Activated T-helper 1 cell treated with anti-CD3 and anti-CD28 coated beads, Interleukin-2, amount 50 U/mL, for 16 hours (primary cell): ENCODE measurements at places on chromosomes 5 and 9.

GRCh38 chr9:133770076-133770777 is 32.1 kb upstream of the SARDH start:
- DNase-seq, result no peak

DNA sequence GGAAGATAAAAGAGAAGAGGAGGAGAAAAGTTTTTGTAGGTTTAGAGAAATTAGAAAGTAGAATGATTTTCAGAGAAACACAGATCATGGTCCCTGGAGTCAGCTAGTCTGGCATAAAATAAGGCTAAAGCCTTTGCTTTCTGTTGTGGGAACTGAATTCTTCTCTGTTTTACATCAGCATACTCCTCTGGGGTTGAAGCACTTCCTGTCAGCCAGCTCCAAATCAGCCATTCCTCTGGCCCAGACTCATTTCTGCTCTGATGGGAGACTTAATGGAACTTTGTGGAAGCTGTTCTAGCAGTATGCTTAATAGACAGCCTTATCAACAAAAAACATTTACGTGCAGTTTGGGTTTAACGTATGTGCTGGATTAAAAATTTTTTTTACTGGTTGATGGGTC is 143.2 kb downstream of the HMHB1 start:
- DNase-seq, result no peak

- no peak for DNase-seq
Observed at GRCh38 chr5:77867194-77867691, 91.1 kb upstream of the TBCA start.

GRCh38 chr5:9878206-9878605 is 248.1 kb upstream of the TAS2R1 start:
- no peak for DNase-seq

DNA sequence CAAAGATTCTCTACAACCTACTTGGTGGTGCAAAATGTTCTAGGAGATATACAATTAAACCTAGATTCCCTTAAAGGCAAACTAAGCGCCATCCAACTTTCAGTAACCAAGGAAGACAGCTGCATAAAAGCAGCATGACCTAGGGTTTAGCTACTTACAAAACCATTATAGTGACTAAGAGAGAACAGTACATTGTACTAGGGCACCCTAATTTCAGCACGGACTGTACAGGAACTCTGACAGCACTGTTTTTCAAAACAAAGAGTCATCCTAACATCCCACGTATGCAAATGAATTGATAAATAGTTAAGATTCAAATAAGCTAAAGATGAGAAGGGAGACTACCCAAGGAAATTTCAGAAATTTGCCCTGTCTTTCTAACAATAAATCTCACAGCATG is 30.0 kb downstream of the STRBP start:
- DNase-seq, result no peak

DNA sequence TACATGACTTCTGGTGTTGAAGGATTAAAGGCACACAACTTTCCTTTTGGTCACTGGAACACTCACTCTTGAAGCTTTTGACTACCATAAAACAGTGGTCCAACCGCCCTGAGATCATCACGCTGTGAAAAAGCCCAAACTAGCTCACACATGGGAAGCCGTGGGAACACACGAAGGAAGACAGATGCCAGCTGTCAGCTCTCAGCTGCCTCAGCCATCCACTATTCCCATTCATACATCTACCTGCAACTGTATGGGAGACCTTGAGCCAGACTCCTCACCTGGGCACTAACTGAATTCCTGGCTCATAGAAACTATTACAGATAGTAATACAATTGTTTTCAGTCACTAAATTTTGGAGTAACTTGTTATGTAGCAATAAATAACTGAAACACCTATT is 246.1 kb downstream of the MSX2 start:
- no peak for DNase-seq

DNA sequence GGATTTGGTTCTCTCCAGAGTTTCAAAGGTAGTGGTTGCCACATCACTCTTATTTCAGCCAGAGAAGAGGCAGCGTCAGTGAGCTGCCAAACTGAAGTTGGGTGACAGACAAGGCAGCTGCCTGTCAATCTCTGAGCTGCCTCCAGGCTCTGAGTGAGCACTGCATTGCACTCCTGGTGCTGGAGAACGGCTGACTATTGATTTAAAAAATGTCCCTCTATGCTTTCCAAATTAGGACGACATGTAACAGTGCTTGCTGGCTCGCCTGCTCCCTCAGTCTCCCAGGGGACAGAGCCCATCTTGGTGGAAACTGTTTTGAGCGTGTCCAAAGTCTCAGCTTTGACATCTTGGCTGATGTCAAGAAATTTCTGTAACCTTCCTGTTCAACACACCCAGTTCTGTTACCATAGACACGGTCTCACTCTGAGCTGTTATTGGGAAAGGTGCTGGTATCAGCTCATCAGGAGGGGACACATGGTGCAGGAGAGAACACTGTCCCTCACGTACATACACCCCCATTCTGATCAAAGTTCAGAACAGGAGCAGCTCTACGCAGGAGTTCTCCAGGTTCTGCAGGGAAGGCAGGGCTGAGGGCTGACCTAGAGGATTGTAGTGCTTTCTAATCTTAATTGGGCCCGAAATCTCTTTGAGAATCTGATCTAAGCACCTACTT is 15.7 kb downstream of the PCDH12 start:
- no peak for DNase-seq

DNA sequence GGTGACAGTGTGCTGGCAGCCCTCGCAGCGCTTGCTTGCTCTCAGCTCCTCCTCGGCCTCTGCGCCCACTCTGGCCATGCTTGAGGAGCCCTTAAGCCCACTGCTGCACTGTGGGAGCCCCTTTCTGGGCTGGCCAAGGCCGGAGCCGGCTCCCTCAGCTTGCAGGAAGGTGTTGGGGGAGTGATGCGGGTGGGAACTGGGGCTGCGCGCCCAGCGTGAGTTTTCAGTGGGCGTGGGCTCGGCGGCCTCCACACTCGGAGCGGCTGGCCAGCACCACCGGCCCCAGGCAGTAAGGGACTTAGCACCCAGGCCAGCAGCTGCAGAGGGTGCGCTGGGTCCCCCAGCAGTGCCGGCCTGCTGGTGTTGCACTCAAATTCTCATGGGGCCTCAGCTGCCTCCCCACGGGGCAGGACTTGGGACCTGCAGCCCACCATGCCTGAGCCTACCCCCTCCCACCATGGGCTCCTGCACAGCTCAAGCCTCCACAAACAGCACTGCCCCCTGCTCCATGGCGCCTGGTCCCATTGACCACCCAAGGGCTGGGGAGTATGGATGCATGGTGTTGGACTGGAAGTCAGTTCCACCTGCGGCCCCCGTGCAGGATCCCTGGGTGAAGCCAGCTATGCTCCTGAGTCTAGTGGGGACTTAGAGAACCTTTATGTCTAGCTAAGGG is 223.1 kb upstream of the PTPRD start:
- DNase-seq, result no peak

DNA sequence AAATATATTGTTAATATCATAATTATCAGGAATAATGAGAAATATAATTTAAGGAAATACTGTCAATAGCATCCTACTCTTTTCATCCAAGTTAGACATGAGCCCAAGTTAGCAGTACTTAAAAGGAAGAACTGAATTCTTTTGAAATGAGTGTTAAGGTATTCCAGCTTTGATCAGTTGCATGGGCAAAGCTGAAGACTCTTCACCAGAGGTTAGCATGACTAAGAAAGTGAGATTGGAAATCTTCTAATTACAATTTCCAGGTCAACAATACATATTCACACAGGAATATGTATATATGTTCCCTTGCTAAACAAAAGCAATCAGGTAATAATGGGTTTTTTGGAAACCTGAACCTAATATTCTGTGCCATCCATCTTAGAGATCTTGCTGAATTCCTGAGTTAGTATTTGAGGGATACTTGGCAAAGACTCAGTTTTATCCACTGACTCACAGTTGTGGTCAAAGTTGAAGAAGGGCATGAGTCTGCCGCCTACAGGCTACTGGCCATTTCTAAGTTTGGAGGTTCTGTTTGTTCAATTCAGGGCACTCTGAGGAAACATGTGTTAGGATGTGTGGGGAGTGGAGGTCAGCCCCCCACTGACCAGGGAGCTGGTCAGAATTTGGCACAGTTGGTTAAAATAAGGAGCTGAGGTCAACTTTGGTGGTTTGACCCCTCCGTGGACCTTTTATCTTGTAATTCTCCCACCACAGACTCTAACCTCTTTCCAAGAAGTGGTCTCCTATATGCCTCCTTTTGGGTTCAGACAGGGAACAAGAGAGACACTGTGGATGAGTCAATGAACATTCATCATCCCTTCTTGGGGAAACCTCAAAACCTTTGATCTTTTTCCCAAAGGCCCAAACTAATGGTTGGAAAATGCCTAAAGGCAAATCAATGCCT is 118.3 kb downstream of the PIK3R1 start:
- no peak for DNase-seq

DNA sequence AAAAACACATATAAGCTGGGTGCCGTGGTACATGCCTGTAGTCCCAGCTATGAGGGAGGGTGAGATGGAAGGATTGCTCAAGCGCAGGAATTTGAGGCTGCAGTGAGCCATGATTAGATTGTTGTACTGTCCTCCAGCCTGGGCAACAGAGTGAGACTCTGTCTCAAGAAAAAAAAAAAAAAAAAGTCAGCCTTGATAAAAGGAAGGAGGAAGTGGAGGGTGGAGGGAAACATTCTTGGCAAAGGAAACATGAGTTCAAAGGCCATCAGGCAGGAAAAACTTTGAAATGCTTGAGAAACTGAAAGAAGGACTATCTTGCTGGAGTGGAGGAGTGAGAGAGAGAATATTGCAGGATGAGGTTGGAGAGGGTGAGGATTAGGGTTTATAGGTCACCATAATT is 18.3 kb upstream of the ANKHD1 start:
- no peak for DNase-seq

DNA sequence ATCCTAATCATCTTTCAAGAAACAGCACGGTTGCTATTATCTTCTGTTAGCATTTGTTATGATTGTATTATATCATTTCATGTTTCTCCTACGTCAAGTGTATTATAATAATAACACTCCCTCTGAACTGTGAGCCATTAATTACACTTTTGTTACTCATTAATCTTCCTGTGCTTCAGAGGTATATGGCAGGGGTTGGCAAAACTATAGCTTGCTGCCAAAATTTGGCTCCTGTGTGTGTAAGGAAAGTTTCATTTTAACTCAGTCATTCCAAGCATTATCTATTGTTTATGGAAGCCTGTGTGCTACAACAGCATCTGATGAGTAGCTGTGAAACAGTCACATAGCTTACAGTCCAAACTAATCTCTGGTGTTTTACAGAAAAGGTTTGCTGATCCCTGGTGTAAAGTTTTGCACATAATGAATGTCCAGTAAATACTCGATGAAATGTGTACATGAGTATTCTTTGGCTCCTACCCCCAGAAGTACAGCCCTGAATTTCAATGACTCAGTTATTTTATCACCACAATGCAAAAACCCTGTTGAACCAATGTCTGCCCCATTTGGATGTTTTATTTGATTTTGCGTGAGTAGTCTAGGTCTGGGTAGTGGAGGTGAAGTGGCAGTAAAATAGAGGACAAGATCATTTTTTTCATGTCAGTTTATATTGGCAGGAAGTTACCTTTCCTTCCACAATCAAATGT is 648.2 kb downstream of the MAT2B start:
- DNase-seq, result no peak

DNA sequence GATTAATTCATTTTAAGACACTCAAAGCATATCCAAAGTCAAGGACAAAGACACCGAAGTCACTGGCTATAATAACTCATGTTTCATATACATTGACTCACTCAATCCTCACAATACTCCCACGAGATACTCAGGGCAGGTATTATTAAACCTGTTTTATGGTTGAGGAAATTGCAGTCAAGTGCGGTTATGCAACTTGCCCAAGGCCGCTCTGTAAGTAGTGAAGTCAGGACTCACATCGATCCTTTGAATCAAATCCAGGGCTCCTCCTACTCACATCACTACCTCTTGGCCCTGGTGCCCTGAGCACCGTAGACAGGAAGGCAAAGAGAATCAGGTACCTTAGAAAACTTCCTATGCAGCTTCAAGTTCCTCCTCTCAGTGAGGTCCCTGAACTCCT is 87.8 kb upstream of the APC start:
- DNase-seq, result no peak

DNA sequence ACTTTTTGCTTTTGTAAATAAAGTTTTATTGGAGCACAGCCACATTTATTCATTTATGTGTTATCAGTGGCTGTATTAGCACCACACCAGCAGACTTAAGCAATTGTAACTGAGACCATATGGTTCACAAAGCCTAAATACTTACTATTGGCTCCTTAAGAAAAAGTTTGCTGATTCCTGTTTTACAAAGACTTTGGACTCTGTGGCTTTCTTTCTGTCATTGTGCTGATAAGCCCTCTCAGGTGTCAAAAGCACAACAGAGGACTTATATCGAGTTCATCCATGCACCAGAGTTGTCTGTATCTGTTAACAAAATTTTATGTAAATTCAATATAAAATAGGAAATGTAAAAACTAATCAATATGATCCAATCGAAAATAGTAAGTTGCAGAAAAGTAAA is 55.6 kb upstream of the PCSK5 start:
- no peak for DNase-seq

GRCh38 chr9:137649553-137649952 is 30.7 kb downstream of the EHMT1 start:
- no peak for DNase-seq

DNA sequence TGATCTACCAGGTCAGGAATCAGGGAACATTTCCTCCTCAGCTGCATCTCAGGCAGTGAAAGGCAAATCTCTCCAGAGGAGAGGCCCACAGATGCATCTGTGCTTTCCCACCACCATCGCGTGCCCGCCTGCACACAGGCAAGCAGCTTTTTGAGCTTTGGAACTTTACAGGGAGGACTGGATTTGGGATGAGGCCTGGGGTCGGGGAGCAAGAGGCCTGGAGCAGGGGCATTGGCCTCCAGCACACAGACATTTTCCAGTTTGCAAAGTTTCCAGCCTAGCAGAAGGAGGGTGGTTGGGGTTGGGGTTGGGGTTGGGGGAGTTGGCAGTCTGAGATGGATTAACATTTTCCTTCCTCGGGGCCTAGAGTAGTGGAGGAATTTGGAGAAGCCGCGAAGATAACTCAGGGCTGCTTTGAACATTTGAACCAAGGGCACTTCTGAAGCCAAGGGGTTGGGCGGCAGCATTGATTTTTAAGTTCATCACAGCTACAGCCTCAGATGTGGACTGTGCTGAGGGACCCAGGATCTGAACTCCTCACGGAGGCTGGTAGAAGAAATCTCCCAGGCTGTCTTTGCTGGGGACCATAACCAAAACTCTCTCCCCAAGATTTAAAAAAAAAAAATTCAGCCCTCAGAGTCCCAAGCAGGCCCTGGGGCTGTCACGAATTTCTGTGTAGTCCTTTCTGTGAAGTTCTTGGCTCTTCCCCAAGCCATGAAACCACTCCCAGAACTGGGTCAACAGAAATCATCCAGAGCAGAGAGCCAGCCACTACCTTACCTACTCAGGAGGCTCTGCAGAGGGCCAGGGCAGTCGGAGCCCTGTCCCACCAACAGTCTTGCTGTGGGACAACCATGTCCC is 25.6 kb downstream of the C5orf15 start:
- no peak for DNase-seq

GRCh38 chr9:96383165-96383942 is at the start of gene SLC35D2:
Gene SLC35D2, minus strand, starts transcription at chr9:96383711. Its CDS starts 77 bp downstream, at chr9:96383634.
- DNase-seq, result no peak

GRCh38 chr5:169656125-169656901 is 19.2 kb downstream of the DOCK2 start:
- DNase-seq, result no peak
